Fibroblast of skin of abdomen (primary cell): ENCODE measurements at places on chromosomes 7 and 10.

DNA sequence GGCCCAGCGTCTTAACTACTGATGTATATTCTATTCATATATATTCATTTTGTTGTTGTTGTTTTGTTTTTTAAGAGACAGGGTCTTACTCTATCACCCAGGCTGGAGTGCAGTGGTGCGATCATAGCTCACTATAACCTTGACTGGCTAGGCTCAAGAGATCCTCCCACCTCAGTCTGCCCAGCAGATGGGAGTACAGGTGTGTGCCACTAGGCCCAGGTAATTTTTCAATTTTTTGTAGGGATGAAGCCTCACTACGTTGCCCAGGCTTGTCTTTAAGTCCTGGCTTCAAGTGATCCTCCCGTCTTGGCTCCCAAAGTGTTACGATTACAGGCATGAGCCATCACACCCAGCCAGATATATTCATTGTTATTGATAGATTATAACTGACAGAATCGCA lies 12.9 kb upstream of the STN1 start:
- no peak for DNase-seq

DNA sequence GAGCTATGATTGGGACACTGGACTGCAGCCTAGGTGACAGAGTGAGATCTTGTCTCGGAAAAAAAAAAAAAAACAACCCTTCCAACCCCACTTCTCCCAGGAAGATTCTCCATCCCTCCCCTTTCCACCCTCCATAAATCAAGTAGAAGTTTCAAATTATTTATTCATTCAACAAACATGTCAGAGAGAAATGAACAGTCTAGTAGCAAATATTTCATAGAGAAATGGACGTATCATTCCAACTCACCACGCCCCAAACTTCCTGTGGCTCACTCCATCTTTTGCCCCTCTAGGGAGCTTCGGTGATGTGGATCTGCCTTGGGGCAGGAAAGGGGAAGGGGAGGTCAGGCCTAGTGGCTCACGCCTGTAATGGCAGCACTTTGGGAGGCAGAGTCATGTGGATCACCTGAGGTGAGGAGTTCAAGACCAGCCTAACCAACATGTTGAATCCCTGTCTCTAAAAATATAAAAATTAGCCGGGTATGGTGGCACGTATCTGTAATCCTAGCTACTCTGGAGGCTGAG lies 638 bp upstream of the TRAPPC14 start:
- DNase-seq: no peak

- no peak for DNase-seq
These were observed 39.5 kb downstream of the GSDME start for GRCh38 chr7:24717694-24718320.

DNA sequence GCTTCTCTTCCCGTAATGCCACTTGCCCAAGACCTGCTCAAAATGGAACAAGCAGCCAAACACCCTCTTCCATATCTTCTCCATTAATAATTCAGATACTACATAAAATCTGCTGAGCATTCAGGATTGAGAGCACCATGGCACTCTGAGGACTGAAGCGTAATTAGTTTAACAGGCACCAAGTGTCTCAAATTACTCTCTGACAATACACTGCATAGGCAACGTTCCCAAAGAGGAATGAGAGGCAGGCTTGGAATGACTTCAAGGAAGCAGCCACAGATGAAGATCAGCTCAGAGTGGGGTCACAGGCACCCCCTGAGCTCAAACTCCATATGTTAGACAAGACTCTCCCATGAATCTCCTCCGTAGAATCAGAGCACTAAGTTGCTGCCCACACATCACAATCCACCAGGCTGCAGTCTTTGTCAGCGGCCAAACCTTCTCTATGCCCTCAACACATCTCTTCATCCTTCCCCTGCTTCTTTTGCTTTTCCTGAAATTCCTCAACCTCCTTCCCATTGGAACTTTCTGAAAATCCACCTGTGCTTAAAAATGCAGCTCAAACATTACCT lies 4.7 kb upstream of the ABLIM1 start:
- peak; percentile 26 for DNase-seq
